Stimulated activated CD4-positive, alpha-beta T cell treated with anti-CD3 and anti-CD28 coated beads, Interleukin-15, amount 100 ng/mL, for 1 hour (primary cell): ENCODE measurements at places on chromosomes 7 and 10.
A peak's percentile ranks its signal among the peaks of the same experiment; 100 is the strongest.

GRCh38 chr10:72184156-72184555 is 31.7 kb upstream of the ANAPC16 start:
- no peak for DNase-seq

- no peak for DNase-seq
Observed at GRCh38 chr7:42272793-42273665, 36.0 kb upstream of the GLI3 start.

- DNase-seq, result no peak
Observed at GRCh38 chr7:112996331-112996871, 90.2 kb downstream of the GPR85 start.

- DNase-seq, result no peak
Observed at GRCh38 chr10:30412901-30413300, 21.1 kb upstream of the MAP3K8 start.

GRCh38 chr10:86642499-86642898 is 11.8 kb upstream of the OPN4 start:
- DNase-seq, result no peak

- no peak for DNase-seq
Observed at GRCh38 chr10:69437321-69438259, 13.7 kb upstream of the TSPAN15 start.

GRCh38 chr10:110399106-110399964 is 94.6 kb upstream of the SMNDC1 start:
- no peak for DNase-seq

DNA sequence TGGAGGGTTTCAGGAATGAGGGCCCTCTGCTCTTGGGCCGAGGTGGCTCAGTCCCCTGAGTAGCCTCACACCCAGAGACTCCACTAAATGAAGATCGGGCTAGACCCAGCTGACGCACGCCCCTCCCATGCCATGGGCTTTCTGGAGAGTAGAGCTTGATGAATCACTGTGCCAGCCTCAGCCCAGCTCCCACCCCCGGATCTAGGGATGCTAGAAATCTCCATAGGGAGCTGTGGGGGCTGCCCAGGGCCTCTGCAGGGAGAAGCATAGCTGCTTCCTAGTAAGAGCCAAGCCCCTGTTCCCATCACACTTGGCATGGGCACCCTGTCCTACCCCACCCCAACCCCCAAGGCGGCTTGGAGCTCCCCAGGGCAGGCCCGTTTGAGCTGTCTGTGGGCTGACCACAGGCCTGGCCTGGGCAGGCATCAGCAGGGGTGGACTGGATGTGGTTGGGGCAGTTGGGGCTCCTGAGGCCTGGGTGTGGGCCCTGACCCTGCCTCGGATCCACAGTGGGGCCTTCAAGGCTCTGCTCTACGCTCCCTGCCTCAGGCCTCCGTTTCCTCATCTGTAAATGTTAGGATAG is 121.2 kb downstream of the ZMIZ1 start:
- no peak for DNase-seq

DNA sequence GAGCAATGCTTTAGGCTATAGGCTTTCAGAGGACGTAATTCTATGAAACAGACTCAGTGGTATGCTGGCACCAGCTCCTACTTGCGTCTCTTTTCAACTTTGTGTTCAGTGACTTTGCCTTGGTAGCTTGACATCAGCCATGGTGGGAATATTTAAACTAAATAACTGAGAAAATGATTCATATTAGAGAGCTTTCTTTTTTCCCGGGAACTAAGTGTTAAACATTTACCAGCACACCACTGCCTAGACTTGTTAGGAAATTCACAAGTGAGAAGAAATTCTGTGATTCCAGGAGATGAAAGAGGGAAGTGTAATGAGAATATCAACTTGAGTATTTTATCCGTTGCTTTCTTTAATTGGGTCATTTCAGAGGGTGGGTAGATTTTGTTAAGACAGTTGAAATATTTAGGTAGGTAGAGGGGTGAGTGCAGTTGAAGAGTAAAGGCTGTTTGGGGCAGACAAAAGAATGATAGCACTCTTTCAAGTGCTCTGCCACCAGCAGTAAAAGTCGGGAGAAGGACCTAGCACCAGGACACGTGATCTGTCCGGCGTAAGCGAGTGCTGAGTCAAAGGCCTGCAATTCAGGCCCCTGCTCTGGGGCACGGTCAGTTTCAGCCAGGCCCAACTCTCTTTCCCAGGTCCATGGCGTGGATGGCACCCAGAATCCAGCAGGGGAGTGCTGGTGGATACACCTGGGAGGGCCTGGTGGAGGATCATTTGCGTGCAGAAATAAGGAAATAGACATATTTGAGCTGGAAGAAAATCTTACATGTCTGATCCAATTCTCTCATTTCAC is 206.3 kb downstream of the SNX10 start:
- no peak for DNase-seq

GRCh38 chr10:11093771-11094736 is 76.4 kb downstream of the CELF2 start:
- DNase-seq, result no peak

DNA sequence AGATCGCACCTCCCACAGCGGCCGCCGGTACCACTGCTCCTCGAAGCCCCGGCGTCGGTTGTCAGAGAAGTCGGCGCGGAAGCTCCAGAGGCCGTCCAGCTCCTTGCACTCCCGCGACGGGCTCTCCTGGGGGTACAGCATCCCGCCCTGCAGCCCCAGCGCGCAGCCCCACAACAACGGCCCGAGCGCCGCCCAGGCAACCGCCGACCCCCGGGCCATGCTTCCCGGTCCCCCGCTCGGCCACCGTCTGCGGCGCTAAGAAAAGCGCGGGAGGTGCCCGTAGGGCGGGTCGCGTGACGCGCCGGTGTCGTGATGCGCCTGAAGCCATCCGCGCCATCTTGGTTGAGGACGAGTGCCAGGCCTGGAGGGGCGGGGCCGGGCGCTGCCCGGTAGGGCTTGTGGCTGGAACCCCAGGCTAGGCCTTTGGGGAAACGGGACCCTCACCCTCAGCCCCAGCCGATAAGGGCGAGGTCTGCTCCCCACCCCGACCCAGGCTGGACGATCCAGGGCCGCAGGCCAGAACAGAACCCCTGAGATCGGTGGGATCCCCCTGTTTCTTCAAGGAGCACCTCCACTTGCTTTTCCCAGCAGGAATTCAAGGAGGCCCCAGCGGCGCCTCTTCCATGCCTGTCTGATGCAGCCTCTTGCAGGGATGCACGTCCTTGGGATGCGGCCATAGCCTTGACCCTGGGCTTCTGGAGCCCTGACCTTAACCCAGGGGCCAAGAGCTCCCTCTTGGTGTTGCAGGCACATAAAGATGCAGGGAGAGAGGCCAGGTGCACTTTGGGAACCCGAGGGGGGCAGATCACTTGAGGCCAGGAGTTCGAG is at the start of gene GUSB:
TSS of gene GUSB (minus strand) at position 249 of the 828 bp plus-strand sequence. CDS start at position 219, 30 bp downstream.
- peak; percentile 76 for DNase-seq

GRCh38 chr10:61662794-61663259 is at the start of gene CABCOCO1:
Gene CABCOCO1 (plus strand): TSS chr10:61662929. CDS start chr10:61662973, 44 bp downstream.
- DNase-seq, result no peak

DNA sequence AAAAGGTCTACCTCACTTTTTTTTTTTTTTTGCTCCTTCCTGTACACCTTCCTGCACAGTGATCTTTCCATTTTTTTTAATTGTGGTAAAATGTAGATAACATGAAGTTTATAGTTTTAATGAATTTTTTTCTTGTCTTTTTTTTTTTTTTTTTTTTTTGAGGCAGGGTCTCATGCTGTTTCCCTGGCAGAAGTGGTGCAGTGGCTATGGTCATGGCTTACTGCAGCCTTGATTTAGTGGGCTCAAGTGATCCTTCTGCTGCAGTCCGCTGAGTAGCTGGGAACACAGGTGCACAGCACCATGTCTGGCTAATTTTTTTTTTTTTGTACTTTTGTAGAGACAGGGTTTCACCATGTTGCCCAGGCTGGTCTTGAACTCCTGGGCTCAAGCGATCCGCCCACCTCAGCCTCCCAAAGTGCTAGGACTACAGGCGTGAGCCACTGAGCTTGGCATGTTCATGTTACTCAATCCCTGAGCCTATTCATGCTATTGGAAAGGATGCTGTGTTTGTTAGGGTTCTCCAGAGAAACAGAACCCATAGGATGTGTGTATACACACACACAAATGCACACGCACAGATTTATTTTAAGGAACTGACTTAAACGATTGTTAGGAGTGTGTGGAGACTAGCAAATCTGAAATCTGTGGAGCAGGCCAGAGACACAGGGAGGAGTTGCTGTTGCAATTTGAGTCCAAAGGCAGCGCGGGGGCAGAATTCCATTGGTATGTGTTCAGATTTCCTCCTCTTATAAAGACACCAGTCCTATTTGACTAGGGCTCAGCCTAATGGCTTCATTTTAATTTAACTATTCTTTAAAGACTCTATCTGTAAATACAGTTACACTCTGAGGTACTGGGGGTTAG is 29.1 kb downstream of the GALNT11 start:
- no peak for DNase-seq

DNA sequence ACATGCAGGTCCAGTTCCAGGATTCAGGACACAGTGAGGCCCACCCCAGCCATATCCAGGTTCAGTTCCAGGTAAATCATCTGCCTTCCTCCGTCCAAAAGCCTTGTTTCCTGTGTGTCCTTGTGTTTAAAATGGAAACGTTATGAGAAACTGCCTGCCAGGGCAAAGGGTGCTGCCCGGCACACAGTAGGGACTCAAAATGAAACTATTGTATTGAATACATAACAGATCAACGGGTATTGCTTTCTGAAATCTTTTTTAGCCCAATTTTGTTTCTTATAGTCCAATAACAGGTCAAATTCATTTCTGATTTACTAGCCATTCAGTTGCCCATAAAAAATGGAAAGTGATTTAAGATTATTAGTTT is 115.5 kb downstream of the EGFR start:
- DNase-seq, result no peak

DNA sequence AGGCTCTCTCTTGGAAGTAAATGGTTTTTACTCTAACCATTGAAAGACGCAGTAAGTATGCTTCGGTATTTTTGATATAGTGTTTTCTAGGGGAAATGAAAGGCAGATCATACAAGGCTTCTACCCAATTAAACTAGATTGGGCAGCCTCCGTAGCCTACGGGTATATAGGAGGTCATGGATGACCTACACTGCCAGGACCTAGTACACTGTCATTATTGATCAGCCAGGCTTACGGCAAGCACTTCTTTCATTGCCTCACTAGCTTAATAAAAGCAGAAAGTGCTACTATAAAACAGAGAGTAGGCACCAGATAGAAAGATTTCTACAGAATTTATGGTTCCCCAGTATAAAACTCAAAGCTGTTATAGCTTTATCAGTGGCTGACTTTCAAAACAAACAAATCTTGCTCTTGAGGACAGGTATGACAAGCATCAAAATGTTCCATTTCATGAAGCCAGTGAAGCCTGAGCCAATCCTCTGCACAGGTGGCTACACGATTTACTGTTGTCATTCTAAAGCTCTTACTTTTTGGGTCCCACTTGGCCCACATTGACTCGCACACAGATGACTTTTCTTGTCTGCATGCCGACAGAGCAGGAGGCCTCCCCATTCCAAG is 358.1 kb downstream of the THSD7A start:
- DNase-seq, result no peak

GRCh38 chr10:101644002-101644401 is 51.0 kb downstream of the FBXW4 start:
- no peak for DNase-seq

DNA sequence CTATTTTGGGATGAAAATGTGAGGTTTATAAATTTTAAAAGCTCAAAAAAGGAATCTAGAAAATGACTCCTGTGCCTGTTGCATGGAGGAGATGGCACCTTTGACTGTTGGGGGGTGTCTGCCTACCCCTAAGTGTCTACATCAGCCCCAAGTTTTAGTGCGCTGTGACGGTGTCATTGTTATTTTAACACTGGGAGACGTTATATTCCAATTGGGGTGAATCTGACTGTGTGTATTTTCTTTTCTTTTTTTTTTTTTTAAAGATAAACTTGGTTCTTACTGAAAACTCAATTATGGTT is 517 bp downstream of the SRGN start:
- no peak for DNase-seq

GRCh38 chr7:7639847-7640220 is 718 bp upstream of the UMAD1 start:
- no peak for DNase-seq

GRCh38 chr7:152974577-152974976 is 215.0 kb downstream of the ACTR3B start:
- DNase-seq, result no peak

GRCh38 chr7:95584769-95585425 is 11.4 kb downstream of the PDK4 start:
- no peak for DNase-seq

- no peak for DNase-seq
Observed at GRCh38 chr10:31602541-31603234, 283.7 kb downstream of the ZEB1 start.

DNA sequence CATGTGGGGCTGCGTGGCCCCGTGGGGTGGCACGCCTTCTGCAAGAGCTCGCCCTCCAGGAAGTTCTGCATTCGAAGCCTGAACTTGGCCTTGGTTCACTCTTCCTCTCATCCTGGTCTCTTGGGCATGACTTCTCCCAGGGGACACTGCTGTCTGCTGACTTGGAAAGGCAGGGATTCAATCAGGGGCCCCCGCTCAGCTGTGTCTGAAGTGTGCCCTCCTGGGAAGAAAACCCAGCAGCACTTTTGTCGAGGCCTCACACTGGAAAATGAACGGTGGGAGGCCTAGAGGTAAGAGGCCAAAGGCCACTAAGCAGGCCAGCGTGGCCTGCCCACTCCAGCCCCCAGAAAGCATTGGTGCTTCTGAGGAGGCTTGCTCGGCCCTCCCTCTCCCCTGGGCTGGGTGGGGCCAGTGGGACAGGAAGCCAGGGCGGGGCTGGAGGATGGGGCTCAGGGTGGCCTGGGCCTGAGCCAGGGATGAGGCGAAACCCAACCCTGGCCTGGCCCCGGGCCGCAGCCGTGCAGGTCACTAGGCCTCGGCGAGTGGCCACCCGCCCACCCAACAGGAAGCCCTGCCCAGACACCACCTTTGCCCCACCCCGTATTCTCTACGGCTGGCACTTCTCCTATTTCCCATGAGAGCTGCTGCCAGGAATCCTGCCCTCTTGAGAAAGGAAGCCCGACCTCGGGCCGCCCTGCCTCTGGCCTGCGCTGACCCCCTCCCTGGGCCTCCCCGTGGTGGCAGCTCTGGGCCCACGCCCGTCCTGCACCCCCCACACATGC is 81.1 kb downstream of the ZMIZ1 start:
- no peak for DNase-seq

GRCh38 chr7:35670856-35671569 is 23.9 kb downstream of the HERPUD2 start:
- DNase-seq, result no peak

GRCh38 chr10:70223728-70224127 is 9.5 kb downstream of the PPA1 start:
- DNase-seq, result no peak
